ENCODE measurements at places on chromosomes 16 and 17.

DNA sequence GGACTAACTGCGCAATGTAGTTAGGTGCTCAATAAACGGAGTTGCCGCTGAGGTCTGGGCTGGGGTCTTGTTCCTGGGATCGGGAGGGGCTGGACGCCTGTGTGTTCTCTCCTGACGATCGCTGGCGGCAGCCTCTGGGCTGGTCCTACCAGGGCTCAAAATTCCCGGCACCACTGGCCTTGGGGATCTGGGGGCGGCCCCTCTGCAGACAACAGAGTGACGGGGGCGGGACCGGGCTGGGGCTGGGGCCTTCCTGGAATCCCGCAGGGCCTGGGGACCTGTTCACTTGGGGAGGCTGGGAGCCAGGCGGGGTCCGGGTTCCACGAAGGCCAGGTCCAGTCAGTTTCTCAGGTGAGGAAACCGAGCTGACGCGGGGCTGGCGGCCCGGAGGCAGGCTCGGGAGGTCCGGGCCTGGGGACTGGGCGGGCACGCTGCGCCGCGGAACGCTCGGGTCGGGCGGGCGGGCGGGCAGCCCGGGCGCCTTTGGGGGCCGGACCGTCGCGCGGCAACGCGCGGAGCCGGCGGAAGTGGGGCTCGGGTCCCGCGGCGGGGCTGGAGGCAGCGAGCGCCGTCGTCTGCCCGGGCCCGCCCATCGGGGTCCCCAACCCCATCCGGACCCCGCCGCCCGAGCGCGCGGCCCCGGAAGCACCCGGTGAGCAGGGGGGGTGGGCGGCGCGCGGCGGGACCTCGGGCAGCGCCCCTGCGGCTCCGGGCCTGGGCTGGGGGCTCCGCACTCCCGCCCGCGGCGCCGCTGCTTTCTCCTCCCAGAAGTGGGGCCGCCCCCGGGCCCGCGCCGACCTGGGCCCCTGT lies at the start of gene PIGQ:
PIGQ (plus strand) TSS at position 524 of the 810 bp plus-strand sequence. CDS start 4,107 bp downstream, outside the sequence.
- DNase-seq = peak; percentile 72

DNA sequence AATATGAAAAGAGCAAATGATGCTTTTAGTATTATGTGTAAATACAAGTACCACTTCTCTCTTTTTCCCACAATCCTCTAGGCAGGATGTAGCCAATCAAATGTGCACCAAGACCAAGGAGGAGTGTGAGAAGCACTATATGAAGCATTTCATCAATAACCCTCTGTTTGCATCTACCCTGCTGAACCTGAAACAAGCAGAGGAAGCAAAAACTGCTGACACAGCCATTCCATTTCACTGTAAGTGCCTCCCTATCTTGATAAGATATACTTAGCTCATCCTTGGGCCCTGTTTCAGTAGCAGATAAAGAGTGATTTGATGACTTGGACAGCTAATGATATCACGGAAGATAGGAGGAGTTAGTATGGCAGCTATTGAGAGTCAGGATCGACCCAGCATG lies 33.7 kb downstream of the TADA2A start:
- DNase-seq = no peak

DNA sequence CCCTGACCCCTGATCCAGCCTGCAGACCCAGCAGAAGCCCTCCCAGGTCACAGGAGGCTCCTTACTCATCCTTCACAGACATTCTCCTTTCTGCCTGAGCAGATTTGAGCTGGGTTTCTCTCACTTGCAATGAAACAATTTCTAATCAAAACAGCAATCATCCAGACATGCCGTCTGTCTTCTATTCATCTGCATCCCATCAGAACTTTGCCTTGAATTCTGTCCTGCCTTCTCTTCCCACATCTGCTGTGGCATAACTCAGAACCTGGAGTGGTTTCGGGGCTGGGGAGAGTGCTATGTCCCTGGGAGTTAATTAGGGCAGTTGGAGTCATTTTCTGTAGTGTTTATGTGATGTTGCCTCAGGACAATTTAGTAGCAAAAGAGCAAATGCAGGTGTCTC lies 278.6 kb downstream of the CBLN1 start:
- DNase-seq = no peak

DNA sequence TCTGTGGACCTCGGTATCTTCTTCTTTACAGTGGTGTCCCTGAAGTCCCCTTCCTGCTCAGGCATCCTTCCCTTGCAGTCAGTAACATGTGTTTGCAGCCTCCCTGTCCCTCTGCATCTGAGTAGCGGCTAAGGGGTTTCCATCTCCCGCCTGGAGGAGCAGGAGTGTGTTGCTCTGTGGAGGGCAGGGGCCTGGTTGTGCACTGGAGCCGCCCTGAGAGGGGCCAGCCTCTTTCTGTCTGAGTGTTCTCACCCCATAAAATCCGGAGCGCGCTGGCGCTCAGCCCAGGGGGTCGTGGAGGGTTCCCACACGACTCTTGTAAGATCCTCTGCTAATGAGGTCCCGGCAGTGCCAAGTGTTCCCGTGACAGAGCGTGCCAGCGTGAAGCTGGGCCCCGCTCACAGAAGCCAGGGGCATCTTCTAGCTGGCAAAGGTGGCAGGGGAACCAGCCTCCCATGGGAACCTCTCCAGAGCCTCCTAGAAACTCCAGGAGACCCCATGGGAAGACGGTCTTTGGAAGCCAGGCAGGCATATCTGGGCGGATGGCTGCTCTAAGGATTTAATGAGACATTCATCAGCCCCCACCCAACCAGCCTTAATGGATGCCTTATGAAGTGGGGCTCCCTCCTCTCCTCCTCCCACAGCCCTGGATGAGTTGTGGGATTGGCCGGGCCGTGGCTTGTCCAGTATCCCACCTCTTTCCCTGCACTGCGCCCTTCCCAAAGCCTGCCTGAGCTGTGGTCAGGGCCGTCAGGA lies 91.4 kb upstream of the GSE1 start:
- DNase-seq = peak; percentile 21

DNA sequence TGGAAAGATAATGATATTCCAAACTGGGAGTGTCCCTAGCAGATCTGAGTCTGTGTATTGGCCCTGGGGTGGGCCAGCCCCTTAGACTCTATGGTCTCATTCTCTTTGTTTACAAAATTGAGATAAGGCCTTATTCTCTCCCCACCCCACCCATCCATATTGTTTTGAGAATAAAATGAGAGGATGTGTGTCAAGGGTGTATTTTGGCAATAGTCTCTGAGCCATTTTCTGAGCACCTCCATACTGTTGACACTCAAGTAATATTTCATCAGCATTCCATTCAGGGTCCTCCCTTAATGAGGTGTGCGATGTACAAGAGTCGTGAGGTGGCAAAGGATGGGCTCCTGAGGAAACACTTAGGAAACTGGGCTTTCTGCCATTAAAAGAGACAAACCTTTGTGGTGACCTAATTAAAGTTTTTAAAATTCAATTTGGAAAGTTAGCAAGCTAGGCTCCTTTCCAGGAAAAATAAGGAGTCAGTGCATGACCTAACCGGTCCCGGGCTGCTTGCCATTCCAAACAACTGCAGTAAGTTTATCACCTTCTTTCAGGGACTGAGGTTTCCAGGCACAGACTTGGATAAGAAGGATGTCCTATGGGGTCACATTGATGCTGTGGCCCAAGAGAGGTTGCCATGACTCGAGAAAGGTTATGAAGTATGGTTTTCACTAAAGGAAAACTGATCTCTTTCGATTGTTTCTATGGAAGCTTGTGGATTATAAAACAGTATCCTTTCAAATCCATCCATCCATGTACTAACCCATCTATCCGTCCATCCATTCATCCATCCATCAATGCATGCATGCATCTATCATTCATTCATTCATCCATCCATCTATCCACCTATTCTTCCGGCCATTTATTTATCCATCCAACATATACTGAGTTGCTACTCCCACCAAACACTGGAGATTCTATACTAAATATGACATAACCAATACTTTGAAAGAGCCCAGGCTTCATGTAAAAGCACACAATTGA lies 443.3 kb downstream of the UTP18 start:
- peak; percentile 7 for DNase-seq

GRCh38 chr16:69106491-69107315 lies 1.2 kb downstream of the HAS3 start:
- DNase-seq = no peak

DNA sequence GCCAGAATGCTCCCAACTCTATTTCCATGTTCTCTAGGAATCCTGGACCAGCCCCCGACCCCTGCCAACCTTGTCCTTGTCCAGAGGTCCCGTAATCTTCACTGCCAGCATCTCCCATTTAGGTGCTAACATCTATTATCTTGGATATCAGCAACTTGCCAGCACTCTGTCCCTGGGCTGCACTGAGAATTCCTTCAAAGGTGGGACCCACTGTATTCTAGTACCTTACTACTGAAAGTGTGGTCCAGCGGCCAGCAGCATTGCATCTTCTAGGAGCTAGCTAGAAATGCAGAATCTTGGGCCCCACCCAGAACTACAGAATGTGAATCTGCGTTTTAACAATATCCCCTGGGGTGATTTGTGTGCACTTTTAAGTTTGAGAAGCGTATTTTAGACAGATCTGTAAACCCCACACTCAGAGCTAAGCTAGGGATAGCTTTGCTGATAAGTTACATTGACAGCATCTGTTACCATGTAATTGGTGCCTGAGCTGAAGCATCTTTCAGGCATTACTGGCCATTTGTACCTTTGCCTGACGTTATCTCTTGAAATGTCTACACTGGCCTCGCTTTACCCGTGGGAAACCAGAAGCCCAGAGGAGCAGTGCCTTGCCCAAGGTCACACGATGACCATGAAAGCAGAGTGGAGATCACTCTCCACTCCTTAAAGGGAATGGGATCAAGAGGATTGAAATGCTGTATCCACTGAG lies 8.3 kb downstream of the ABAT start:
- no peak for DNase-seq

DNA sequence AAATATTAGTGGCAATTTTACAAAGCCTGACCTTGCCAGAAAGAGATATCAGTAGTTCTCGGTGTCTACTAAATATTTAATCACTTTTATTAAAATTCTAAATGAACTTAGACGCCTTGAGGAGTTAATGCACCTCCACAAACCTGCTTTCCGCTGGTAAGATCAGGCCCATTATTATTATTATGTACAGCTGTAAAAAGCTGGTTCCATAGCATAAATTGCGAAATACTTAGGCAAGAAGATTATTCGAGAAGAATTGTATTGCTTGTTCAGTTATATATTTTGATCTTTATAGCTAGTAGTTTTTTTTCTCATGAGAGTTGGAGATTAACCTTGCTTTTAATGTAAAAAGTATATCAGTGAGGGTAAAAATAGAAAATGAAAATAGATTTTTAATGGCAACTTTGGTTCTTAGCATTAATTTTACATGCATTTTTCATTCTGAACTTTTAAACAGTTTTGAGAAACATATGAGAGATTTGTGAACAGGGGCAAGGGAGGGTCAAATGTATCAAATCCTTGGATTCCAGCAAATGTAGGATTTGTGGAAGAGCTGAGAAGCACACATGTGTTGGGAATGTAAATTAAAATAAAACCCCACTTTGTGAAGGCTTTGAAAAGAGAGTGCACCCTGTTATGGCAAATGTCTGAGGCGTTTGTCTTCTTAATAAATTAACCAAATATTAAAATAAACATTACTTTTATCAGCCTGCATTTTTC lies 250.4 kb upstream of the TBX2 start:
- no peak for DNase-seq

GRCh38 chr17:58531661-58532554 lies 17.5 kb upstream of the MTMR4 start:
- peak; percentile 63 for DNase-seq
